ENCODE measurements at places on chromosomes 13 and 19.
A peak's percentile ranks its signal among the peaks of the same experiment; 100 is the strongest.

DNA sequence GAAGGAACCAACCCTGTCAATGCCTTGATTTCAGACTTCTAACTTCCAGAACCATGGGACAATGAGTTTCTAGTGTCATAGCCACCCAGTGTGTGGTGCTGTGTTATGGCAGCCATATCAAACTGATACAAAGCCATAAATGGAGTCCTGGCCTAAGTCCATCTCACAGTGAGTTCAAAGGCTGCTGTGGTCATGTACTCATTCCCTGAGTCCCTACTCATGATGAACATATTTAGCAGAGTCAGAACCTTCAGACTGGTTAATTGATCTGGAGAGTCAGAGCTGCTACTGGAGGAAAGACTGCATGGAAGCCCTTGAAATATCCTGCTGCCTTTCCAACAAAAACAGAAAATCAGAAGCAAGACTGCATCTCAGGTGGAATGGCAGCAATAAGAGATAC, 39.2 kb upstream of the CSNK1A1L start:
- DNase-seq: no peak

GRCh38 chr13:97321101-97321500, 99.0 kb downstream of the MBNL2 start:
- no peak for DNase-seq

DNA sequence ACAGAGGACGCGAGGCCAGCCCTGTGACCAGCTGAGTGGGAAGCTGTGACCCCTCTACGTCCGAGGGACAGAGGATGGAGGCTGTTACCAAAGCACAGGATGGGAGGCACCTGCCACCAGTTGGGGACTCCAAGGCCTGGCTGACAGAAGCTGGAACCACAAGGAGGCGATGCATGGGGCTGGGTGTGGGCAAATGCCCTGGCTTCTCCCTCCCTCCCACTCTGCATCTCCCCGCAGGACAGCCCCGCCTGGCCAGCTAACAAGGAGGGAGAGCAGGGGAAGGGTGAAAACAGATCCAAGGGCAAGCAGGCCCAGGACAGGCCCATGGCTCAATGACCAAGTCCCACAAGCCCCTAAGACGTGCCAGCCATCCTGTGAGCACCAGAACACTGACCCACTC, 28.6 kb downstream of the AKT2 start:
- no peak for DNase-seq

GRCh38 chr13:36130552-36131221, 495 bp downstream of the DCLK1 start:
- no peak for DNase-seq

GRCh38 chr19:511101-511851, 4.0 kb downstream of the TPGS1 start:
- peak; percentile 34 for DNase-seq
